Stimulated activated CD8-positive, alpha-beta memory T cell treated with anti-CD3 and anti-CD28 coated beads, Interleukin-12 subunit alpha, Interleukin-12 subunit beta, amount 100 ng/mL, for 4 hours (primary cell): ENCODE measurements at places on chromosomes 5 and 9.

DNA sequence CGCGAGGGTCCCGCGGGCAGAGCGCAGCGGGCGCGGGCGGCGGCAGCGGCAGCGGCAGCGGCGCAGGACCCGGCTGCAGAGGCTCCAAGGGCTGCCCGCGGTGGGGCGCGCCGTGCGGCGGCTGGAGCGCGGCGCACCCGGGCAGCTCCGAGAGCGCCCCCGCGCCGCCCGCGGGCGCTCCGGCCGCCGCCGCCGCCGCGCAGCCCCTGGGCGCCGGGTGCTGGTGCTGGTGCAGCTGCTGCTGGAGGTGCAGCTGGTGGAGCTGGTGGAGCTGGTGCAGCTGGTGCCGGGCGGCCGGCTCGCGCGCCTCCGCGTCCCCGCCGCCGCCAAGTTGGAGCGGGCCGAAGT lies 644 bp downstream of the IER5L start:
- no peak for DNase-seq

GRCh38 chr5:137753691-137754187 lies 424 bp downstream of the HNRNPA0 start:
- no peak for DNase-seq

GRCh38 chr9:33921967-33922895 lies 105.3 kb downstream of the UBE2R2 start:
- no peak for DNase-seq

GRCh38 chr5:82745016-82745415 lies 332.2 kb downstream of the TMEM167A start:
- no peak for DNase-seq

- no peak for DNase-seq
These were observed 42.0 kb downstream of the CRB2 start for GRCh38 chr9:123397975-123398374.

- no peak for DNase-seq
These were observed 13.0 kb upstream of the DAB2IP start for GRCh38 chr9:121638399-121638798.

- no peak for DNase-seq
These were observed 23.1 kb downstream of the SMAD5 start for GRCh38 chr5:136155761-136156160.

DNA sequence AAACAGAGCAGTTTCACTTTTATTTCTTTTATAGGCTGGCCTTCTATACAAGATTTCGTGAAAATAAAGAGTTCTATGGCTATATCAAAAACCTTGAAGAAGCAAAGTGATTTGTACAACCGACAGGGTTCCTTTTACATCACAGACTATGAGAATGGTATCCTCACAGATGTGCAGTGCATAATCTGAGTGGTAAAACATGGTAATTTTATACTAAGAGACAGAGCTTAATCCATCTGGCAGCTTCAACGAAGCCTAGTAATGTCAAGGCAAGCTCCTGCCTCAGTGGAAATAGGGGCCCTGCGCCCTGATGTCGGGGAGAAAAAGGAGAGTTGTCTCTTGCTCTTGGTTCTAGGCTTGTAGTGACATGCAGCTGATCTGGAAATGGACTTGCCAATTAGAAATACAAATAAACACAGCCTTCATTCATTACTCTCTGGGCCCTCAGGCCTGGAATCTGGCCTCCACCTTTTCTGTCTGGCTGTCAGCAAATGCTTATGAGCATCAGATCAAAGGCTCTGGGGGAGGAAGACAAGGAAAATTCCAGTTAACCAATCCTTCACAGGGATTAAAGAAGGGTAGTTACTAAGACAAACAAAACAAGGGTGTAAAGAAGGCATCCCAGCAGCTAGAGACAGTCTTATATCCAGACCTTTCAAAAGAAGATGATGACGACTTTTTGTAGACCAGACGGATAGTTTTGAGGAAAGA lies 33.6 kb upstream of the TRIM32 start:
- DNase-seq = no peak

DNA sequence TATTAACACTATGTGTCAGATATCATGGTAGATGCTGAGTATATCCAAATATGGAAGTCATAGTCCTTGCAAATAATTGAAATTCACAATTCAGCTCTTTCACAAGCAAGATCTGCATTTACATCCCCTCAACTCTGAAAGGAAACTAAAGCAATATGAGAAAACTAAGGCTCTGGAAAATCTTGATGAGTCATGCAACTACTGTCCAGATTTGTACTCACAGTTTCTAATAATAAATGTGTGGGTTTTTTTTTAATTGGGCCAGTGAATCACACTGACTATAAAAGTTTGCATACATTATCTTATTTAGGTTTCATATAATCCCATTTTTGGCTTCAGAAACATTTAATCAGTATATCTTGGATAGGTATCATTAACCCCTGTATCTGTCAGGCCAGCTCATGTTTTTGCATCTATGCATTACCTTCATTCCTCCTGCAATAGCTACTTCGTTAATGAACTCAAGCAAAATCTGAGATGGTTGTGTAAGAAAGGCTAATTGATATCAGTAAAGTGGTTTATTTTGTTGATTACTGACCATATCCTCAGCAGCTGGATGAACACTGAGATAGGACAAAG lies 58.7 kb upstream of the PRR16 start:
- DNase-seq = no peak

GRCh38 chr9:93827545-93828330 lies 127.4 kb downstream of the BARX1 start:
- no peak for DNase-seq
